ENCODE measurements at places on chromosomes 3 and 15.

GRCh38 chr15:33218071-33218491 lies 23.6 kb upstream of the FMN1 start:
- DNase-seq: no peak

DNA sequence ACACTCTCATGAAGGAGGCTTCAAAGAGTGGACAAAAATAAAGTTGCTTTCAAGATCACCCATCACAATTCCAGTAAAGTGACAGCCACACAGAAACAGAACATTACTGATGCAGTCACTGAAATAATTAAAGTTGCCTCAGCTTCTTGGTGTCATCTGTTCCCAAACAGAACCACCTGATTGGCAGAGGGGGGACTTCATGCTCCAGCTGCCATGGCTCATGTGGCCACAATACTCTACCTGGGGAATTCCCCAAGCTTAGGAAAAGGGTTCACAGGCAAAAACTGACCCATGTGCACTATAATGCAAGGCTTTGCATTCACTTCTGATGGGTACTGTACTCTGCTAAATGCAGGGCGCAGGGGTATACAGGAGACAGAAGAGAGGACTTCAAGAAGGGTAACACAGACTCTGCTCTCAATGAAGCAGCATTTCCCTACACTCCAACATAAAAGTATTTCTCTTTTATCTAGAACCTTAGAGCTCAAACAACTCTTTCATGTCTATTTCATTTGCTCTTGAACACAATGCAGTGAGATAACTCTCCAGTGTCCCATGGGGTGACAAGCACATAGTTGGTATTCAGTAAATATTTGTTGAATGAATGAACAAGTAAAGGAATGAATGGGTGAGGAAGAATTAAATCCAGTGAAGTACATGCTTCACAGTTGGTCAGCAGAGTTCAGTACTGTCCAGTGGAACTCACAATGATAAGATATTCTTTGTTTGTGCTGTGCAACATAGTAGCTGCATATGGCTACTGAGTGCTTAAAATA lies 8.6 kb upstream of the CTNNB1 start:
- no peak for DNase-seq

DNA sequence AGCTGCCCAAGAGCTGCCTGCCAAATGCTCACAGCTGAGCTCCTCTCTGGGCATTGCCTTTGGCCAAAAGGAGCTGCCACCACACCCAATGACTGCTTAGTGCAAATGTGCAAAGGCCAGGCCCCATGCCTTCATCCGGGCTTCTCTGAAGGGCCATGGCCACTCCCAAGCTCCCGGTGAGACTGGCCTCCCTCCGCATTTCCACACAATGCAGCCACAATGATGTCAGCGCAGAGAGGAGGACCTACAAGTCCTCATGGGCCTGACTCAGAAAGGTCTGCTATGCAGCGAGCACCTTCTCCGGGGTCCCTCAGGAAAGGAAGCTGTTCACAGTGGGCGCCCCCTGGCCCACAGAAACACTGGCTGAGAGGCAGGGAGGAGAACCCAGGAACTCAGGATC lies 12.7 kb downstream of the OXTR start:
- no peak for DNase-seq

- DNase-seq: no peak
These were observed 488.7 kb downstream of the RSL24D1 start for GRCh38 chr15:54707805-54708752.

DNA sequence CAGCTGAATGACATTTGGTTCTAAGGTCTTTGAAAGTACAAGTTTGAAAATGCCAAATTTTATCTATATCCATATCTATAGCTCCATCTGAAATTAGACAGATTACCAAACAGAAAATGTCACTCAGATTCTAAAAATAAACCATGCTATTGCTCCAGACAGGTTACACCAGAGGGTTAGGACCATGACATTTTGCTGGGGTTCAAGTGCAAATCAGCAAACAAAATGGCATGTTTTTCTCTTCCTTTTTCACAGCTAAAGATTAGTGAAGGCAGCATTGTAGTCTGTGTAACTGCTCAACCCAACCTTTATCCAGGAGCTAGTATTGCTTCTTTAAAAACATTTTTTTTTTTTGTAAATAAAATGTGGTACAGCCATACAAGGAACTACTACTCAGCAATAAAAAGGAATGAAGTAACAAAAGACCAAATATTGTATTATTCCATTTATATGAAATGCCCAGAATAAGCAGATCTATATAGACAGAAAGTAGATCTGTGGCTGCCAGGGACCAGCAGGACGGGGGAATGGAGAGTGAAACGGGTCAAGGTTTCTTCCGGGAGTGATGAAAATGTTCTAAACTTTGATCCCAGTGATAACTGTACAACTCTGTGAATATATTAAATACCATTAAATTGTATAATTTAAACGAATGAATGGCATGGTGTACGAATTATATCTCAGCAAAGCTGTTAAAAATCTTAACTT lies 18.2 kb downstream of the VGLL4 start:
- no peak for DNase-seq

DNA sequence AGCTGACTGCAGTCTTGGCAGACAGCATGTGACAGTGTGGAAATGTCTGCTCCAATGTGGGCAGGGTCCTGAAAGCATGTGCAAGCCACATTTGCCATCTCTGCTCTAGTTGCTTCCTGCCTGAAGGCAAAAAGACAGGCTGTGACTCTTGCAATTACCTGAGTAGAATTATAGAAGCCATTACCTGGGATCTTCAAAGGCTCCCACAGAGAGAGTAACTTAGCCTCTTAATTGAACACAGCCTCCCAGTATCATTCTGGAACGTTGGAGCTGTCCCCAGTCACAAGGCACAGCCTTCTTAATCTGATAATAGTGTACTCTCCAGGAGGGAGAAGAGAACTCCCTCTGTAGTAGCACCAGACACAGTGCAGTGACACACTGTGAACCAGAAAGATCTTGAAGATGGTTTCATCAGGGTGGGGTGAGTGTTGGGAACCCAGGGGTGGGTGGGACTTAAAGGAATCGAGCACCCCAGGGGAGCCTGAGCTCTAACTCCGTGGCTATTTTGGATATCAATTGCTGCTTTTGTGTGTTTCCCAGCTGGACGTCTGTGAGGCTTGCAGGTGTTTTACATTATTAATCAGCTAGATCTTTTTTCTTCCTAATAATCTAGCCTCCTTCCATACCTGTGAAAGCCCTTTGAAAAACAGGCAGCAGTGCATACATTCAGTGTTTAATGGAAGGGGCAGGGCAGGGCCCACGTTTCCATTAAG lies 40.6 kb upstream of the GLCE start:
- DNase-seq: no peak

DNA sequence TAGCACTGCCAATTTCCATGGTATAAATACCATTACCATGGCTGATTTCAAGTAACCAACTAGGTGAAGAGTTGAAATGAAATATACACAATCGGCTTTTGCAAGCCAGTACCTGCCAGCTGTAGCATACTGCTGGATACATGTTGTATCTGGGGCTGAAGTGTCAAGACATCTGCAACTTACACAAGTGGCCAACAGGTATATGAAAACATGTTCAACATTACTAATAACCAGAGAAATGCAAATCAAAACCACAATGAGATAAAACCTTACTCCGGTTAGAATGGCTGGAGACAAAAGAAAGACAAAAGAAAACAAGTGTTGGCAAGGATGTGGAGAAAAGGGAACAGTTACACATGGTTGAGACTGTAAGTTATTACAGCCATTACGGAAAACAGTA lies 11.6 kb downstream of the ATOSA start:
- DNase-seq: no peak

GRCh38 chr15:26521130-26521529 lies 251.7 kb downstream of the GABRB3 start:
- no peak for DNase-seq

- DNase-seq: no peak
These were observed 117.0 kb downstream of the FOXP1 start for GRCh38 chr3:71466483-71466882.

DNA sequence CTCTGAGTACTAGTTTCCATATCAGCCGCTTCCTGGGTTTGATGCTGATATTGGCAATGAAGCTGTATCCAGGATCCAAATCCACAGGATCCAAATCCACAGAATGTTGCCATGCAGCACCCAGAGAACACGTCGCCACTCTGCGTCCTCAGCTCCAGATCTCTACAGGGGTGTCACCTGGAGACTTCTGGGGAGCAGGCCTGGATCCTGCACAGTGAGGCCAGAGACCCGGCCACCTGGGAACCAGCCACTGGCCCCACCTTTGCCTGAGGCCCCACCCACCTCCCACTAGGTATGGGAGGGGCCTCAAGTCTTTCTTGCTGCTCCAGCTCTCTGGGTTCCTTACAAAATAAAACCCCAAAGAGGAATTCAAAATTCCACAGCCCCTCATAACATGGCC lies 123.9 kb downstream of the LRRK1 start:
- no peak for DNase-seq

DNA sequence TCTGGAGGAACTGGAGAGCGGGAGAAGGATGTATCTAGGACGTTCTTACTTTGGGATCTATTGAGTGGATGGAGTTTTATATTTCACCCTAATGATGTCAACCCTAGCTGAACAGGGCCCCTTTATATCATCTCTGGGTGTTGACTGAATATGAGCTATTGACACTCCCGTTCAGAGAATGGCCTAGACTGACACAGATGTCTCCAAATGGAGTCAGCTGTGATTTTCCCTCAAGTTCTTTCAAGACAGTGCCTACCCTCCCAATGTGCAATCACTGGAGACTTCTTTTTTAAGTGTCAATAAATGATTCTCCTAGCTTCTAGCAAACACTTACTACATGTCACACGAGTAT lies 63.8 kb downstream of the FRMD4B start:
- no peak for DNase-seq

GRCh38 chr3:72043204-72044133 lies 258.5 kb upstream of the PROK2 start:
- no peak for DNase-seq

DNA sequence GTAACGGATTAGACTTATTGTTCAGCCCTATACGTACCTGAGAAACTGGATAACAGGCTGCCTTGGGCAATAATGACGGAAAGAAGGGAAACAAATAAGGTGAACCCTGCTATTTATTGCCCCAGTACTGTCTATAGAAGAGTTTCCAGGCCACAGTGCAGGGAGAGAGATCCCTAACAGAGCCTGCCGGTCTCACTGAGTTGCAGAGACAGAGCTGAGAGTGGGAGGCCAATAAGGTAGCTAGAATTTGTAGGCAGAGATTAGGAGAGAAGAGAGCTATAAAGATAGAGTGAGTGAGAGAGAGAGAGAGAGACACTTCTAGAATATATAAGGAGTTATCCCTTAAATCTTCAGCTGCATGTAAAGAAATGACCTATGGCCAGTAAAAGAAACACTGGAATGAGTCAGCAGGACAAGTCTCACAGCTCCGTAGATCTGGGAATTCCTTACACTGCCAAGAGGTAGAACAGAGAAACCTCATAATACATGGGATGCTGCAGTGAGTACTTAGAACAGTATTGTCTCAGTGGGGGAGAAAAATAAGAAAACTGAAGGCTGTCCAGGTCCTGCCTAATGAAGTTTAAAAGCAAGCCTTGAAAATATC lies 51.8 kb downstream of the ST3GAL6 start:
- DNase-seq: peak; percentile 32

GRCh38 chr3:69231929-69232440 lies 109.6 kb upstream of the LMOD3 start:
- DNase-seq: no peak

DNA sequence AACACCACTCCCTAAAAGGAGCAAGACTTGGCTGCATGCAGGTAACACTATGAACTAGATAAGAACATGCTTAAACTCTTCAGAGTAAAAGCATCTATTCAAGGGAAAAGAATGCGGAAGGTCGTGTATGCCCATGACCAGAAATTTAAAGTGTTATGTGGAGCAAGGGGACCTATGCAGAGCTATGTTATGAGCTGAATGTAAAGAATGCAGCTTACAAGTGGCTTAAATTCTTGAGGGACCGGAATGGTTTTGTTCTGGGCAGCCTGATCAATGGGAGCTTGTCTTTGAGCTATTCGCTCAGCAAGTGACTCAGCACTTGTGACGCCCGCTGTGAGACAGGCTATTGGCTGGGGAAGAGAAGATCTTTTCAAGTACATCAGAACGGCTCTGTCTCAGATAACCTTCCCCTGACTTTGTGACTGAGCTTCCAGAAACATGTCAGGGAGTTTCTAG lies 367.5 kb upstream of the THBS1 start:
- peak; percentile 97 for DNase-seq

- DNase-seq: no peak
These were observed 72.7 kb downstream of the HMG20A start for GRCh38 chr15:77493324-77493907.

DNA sequence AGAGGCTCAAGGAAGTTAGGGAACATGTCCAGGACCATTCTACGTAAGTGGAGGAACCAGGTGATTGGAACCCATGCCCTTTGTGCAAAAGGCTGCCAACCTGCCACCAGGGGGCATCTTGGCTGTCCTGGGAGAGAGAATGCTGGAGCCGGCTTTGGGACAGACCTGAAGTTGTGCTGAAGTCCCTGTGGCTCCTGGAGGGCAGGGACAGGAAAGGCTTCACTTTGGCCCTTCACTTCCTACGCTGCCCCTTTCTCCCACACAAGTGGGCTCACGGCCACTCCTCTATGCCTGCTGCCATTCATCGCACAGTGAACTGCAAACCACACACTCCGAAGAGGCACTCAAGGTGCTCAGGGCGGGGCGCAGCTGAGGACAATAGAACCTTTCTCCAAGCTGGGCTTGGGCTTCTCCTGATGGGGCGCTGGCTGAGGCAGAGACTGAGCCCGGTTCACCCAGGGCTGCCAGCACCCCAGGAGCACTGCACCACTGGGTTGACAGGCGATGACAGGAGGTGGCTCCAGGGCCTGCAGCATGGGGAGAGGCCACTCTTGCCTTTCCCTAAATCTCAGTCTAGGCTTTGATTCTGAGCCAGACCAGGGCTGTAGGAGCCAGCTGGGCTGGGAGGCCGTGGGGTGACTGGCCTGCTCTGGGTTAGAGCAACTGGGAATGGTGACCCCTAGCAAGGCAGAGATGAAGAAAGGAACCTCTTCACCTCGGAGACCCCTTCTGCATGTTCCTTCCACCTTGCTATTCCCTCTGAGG lies 8.4 kb downstream of the SHF start:
- DNase-seq: no peak

- no peak for DNase-seq
These were observed 1331.4 kb downstream of the NSUN3 start for GRCh38 chr3:95394286-95394685.

GRCh38 chr15:69046781-69047180 lies 32.3 kb downstream of the NOX5 start:
- DNase-seq: no peak

DNA sequence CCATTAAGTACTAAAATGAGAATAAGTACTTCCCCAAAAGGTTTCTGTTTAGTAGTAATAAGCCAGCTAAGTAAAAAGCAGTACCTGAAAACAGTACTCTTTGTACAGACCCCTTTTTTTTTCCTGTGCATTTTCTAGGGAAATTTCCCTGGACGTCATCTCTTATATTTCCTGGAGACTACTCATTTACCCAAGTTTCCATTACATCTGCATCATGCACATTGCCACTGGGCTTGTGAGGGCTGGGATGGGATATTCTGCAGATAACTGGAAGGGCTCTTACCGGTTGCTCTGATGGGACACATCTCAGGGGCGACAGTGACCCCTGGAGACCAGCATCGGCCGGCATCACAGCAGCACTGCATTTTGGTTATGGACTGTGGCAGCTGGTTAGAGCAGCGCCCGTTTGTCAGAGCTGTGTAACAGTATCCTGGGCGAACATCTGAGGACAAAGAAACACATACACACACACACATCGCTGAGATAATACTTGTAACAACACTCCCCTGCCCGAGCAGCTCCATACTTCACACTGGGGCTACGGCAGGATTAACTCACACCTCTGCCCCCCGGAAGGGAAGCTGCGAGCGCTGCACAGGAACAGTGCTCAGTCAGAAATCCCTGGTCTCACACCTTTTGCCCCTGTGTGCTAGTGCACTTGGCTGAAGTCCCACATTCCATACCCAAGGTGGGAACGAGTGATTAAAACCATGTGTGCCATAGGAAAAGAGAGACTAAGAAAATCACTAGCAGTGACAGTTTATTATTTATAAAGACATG lies 124.9 kb downstream of the FBN1 start:
- DNase-seq: no peak
